Fibroblast of lung (primary cell): ENCODE measurements at places on chromosomes 1 and 21. TPM values are rescaled to one million over a fixed set of nuclear protein-coding genes. Genes with fewer than 3 reads are reported as not detected.

- no peak for DNase-seq
These were observed 1136.3 kb upstream of the B3GALT2 start for GRCh38 chr1:194322751-194323150.

DNA sequence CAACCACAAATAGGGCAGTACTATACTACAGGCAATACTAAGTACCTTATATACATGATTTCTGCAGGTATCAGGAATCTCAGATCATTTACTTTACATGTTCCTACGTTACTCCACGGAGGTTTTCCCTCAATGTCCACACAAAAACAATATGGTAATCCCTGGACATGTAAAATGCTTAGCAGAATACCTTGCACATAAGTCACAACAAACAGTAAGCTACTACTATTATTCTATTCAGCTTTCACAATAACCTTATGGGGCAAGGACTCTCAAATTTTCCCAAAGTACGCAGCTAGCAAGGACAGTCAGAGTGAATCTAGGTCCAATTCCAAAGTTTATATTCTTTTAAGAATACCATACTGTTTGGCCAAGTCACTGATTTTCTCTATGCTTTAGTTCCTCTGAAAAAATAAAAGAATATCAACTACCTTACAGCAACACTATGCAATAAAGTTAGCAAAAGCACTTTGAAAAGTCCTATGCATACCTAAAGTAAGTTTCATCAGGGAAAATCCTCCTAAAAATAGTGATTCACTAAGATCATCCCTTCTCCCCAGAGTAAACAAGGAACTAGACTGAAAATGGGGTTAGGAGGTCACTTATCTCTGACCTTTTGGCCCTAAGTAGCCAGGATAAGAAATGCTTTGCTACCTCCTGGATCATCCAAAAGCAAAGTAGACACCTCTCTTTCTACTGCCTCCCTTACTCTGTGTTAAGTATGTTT lies 67.4 kb downstream of the LUZP1 start:
- no peak for DNase-seq

OR2AK2 gene
- total RNA-seq, result not detected in 2 replicates

DNA sequence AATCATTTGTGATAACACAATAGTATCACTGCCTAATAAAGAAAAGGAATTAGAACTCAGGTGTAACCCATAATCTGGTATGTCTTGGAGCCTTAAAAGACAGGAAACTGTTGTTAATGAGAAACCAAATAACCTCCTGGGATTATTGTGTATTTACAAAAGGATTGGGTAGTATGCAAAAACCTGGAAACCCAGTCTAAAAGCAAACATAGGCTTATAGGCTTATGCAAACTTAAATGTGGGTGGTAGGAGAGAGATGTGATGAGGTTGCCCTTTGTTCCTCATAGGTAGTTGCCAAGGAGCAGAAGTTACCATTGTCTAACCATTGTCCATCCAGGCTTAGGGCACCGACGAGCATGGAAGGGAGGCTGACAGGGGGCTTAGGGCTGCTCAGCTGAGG lies 165.8 kb downstream of the AK5 start:
- DNase-seq, result no peak

DNA sequence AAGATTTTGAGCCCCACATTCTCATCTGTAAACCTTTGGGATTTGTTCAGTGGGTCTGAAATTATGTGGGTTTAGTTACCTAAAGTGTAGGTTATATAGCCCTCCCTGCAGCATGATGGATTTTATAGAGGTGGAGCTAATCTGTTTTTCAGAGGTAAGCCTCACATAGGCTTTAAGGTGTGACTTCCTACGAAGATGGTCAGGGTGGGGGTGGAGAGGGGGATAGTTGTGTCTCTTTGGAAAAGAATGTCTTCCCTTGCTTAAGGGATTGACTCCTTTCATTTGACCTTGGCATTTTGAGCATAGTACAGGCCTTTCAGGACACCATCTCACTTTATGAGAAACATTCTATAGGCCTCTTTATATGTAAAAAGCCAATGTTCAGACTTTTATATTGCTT lies 3.4 kb downstream of the CACHD1 start:
- DNase-seq, result no peak

GRCh38 chr1:162587347-162587746 lies 25.8 kb downstream of the UAP1 start:
- no peak for DNase-seq

NTRK1 gene
- total RNA-seq, result not detected in 2 replicates

DNA sequence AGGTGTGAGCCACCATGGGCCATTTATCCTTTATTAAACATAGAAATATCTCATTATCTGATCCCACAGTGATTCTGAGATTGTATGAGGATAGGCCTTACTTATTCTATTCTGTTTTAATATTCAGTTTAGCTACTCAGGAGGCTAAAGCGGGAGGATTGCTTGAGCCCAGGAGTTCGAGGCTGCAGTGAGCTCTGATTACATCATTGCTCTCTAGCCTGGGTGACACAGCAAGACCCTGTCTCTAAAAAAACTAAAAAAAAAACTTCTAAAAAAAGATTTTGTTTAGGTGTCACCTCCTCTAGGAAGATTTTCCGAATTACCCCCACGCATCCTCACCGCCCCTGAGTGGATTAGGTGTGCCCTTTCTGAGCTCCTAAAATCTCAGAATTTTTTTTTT lies 14.3 kb upstream of the HNRNPU start:
- DNase-seq, result no peak

DNA sequence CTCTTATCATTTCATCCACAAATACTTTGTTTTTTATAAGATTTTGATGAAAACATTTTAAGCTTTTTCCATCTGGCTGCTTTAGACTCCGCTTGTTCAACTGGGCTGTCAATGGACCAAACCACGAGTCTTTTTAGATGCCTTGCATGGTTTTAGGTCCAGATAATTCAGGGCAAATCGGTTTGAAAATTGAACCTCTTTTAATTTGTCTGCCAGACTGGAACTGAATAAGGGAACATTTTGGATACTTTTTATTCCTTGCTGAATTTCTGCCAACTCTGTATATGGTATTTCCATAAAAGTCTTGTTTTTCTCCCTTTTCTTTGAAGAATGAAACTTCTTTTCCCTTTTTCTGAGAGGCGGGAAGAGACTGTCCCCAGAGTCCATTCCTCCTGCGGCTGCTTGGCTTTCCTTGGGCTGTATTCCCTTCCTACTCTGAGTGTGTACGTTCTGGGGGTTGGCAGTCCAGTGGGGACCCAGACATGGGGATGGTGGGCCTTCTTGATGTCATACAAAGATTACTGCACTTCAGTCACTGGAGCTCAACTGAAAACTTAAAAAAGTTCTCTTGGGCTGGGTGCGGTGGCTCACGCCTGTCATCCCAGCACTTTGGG lies 46.5 kb upstream of the CNN3 start:
- DNase-seq, result no peak

GRCh38 chr1:39745016-39745670 lies 6.5 kb downstream of the PPIE start:
- no peak for DNase-seq

GRCh38 chr1:29803486-29803885 lies 567.2 kb downstream of the PTPRU start:
- DNase-seq, result no peak

DNA sequence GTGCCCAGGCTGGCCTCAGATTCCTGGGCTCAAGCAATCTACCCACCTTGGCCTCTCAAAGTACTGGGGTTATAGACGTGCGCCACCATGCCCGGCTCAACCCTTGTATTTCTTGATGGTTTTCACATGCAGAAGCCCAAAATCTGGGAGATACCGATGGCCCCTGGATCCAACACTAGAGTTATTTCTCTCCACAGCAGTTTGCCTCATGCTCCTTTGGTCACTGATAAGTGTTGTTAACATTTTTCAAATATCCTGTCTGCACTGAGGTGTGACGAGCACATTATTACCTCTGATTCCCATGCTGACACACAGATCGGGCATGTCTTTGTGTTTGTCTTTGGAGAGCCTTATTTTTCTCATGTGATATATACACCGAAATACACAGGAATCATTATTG lies 107.0 kb downstream of the KIF26B start:
- peak; percentile 21 for DNase-seq

CD84 gene
- under 0.01 TPM in 1 of 2 replicates, not detected in the other for total RNA-seq

LRRC8B gene
- 0.77 and 0.83 TPM in 2 replicates for total RNA-seq

- no peak for DNase-seq
These were observed 22.2 kb upstream of the ZNF362 start for GRCh38 chr1:33234131-33234530.

- DNase-seq, result no peak
These were observed 2.7 kb upstream of the CCDC27 start for GRCh38 chr1:3749512-3749911.

DNA sequence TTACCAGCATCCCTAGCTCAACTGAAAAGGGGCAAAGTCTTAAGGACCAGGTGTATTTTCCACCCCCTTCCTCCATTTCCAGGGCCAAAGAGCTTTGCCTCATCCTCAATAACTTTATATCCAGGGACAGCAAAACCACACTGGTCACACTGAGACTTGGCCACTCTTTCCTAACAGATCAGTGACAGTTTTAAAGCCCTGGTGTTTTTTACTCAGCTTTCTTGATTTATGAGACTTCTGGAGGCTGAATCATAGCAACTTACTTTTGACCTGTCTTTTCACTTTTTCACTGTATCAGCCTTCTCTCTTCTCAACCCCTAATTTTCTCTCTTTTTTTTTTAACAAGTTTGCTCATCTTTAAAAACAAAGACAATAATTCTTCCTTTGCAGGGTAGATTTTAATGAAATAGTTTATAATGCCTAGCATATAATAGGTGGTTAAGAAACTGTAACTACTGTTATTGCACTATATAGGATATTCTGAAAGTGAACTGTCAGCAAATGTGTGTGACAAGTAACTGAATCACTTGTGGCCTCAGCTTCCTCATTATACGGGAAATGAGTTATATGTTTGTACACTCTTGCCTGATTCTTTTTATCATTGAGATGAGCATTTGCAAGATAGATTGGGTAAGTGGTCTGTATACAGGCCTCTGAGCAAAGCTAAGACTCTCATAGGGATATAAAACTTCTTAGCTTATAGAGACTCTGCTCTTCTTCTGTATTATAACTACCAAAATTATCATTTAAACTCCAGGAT lies 19.7 kb upstream of the DYNLT5 start:
- DNase-seq, result no peak
